ENCODE measurements at places on chromosomes 11 and 22.
A peak's percentile ranks its signal among the peaks of the same experiment; 100 is the strongest.

DNA sequence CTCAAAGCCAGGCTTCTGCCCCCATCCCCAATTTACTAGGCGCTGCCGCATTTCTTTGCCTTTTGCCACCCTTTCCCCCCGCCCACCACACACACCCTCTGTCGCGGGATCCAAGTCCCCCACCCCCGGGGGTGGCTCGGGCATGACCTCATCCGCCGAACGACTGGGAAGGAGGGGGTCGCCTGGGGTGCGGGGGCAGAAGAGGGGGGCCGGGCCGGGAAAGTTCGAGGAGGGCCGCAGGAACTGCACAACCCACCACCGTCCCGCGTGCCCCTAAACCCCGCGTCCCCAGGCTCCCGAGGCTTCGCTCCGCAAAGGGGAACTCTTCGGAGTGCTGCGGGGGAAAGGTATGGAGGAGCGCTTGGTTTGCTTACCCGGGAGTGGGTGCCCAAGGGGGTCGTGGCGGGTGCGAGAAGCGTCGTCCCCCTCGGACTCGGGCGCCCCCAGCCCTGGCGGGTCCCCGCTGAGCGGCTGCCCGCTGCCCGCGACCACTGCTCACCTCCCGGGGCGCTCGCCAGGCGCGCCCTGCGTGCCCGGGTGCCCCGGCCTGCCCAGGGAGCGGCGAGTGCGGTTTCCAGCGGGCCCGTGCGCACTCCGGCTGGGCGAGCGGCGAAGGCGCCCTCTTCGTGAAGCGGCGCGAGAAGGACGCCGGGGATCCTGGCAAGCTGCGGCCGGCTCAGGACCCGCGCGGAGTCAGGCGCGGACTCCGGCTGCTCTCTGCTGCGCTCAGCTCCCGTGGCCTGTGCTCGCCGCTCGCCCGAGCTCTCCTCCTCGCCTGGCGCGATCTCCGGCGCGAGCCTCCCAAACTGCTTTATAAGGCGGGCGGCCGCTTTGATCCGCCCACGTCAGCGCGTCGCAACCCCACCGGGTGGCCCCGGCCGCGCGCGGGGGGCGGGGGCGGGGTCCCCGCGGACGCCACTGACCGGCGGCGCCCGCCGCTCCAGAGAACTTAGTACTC is 4.0 kb upstream of the WNT11 start:
- peak; percentile 72 for DNase-seq

DNA sequence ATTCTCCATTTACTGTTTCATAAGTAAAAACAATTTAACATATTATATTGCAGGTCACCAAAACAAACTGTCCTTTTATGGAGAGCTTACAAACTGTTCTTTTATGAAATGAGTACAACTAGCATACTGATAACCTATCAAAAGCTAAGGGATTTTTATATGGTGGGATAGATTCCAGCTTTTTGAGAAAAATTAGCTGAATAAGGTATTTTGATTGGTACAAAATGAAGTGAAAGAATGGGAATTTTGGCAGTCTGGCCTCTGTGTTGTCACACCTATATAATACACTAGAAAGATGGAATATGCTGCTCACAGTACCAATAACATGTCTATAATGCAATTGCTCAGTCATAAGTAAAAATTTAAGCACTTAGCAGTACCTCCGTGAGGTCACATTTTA is 11.4 kb downstream of the TRAF6 start:
- DNase-seq, result no peak

- DNase-seq, result no peak
Observed at GRCh38 chr22:19285831-19286230, 5.7 kb downstream of the CLTCL1 start.

DNA sequence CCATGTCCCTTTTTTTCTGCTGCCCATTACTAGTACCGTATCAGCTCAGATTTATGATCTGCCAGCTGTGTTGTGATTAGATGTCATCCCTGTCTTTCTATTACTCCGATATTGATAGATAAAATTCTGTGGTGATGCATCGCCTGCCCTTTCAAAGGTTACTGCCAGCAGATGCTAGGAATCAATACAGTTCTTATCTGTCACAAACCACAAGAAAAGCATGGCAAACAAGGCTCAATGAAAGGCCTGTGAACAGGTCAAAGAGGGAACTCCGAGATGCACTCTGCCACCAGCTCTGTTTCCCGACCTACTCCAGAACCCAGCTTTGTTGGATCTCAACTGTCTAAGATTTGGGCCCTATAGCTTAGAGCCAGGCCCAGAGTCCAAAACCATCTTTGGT is 246.0 kb downstream of the CADM1 start:
- DNase-seq, result no peak

DNA sequence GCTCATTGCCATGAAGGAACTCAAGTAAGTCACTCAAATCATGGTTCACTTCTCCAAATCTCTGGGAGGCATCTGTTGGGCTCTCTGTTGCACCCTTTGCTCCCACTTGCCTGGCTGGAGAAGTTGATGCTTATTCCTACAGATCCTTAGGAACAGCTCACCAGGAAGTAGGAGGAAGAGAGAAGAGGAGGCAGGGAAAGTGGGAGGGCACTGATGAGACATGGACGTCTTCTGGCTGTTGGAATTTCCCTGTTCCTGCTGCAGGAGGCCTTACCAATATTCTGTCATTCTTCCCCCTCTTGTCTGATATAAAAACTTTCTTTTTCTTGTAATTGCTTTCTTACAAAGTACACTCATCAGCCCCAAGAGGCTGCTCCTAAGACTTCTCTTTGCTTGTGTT is 13.6 kb downstream of the POLR2F start:
- no peak for DNase-seq

GRCh38 chr11:60830478-60831142 is 11.3 kb upstream of the CCDC86 start:
- no peak for DNase-seq

GRCh38 chr11:65390099-65390941 is 3.9 kb downstream of the FRMD8 start:
- peak; percentile 45 for DNase-seq

- no peak for DNase-seq
Observed at GRCh38 chr11:70331901-70332300, 61.4 kb downstream of the PPFIA1 start.

DNA sequence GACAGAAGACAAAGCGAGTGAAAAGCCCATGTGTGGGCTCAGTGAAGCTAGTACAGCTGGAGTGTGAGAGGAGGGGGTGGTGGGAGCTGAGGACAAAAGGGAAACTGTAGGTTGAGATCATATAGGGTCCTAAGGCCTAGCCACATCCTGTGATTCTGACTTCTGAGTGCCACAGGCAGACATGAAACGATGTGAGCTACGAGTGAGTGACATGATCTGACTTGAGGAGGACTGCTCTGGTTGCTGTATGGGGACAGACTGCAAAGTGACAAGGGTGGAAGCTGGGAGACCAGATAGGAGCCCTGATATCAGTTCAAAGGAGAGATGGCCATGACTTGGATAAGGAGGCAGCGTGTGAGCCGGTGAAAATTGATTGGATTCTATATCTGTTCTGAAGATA is 85.4 kb downstream of the MICAL2 start:
- DNase-seq, result no peak

DNA sequence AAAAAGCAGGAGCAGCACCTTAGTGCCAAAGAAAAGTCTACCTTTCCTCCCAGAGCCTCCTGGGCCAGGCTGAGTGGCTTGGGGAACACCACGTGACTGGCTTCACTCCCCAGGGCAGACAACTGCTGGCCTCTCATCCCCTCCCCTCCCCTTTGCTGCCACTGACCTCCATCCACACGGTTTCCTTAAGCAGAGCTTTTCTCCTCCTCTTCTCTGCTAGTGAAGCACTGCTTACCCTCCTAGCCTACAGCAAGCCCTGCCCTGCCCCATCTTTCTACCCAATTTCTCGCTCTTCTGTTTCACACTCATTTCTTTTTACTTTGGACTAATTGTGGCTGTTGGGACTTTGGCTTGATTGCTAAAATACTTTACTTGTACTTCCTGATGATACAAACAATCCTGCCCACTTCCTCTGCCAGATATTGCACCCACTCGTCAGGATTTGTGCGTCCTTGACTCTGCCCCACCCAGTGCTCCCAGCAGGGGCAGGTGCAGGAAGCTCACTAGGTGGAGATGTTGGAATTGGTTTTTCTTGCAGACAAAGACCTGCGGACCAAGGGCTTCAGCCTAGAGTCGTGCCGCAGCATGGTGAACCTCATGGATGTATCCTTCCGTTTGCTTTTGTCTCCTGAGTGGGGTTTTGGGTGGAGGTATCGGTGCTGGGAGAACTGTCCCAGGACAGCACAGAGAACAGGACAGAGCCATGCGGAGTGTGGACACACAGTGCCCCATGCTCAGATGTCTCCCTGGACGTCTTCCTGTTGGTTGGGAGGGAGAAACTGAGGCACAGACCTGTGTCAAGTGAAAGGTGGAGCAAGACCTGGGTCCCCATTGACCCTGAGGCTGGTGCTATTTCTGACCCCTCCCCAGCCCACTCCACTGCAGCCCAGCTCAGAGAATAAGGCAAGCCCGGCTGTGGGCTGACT is 27.3 kb downstream of the CAPN1 start:
- DNase-seq, result no peak

- DNase-seq, result no peak
Observed at GRCh38 chr22:35630891-35631290, 13.8 kb upstream of the MB start.

All from cardiac fibroblast (primary cell).